ENCODE measurements at places on chromosomes 2 and 18. TPM values are rescaled to one million over a fixed set of nuclear protein-coding genes. Genes with fewer than 3 reads are reported as not detected.

PAX8 gene
- polyA plus RNA-seq = 3.1 TPM

SP110 gene
- 3.4 TPM for polyA plus RNA-seq

ANKRD30BL gene
- not detected for polyA plus RNA-seq

ACKR3 gene
- 20.4 TPM for polyA plus RNA-seq

GRCh38 chr2:80393991-80394390 lies 89.4 kb upstream of the LRRTM1 start:
- DNase-seq = no peak

DNA sequence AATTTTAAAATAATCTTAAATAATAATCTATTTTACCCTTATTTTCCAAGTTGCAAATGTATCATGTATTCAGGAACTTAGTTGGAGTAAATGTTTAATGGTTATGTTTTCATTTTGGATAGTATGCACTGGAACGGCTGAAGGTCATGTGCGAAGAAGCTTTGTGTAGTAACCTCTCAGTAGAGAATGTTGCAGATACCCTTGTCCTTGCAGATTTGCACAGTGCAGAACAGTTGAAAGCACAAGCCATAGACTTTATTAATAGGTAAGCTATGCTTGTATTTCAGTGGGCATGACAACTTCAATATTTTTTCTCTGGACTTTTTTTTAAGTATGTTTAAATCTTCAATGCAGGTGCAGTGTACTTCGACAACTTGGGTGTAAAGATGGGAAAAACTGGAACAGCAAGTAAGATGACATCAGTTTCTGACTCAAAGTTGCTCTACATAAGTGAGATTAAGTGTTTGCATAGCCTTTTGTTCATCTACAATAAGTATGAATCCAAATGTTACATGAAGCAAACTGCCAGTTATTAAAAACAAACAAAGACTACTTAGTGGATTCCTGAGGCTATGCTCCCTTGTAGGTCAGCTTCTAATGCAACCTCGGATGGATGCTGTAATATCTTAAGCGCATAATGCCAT lies 63.1 kb downstream of the SPOPL start:
- no peak for DNase-seq

GRCh38 chr2:128867936-128868636 lies 549.4 kb upstream of the HS6ST1 start:
- no peak for DNase-seq

GRCh38 chr2:173126819-173127218 lies 51.2 kb downstream of the MAP3K20 start:
- DNase-seq = no peak

DNA sequence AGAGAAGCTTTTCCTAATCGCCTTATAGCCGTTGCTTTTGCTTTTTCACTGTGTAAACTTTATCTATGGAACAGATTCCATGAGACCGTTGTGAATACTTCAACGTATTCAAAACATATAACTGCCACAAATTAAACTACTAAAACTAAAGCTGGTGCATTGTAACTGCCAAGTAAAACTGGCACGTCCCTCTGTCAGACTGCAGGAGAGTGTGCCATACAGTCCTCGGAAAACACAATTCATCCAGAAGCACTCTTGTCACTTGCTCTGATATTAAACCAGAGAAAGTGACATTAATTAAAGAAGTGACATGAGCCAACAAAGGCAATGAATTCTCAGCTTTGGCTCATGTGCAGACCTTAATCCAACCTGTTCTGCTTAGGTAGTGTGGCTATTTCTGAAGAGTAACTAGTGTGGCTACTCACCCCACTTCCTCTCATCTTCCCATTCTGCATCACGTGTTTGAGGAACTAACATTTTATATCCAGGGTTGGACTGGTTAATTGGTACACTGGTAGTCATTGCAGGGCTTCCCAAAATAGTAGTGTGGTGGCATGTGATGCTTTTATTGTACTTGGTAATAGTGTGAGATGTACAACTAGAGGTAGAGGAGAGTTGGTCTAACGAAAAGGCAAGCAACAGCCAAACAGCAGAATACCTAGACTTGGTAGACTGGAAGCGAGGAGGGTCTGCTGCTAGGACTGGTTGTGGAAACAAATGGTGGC lies 9.7 kb downstream of the VRK2 start:
- DNase-seq = no peak

DNA sequence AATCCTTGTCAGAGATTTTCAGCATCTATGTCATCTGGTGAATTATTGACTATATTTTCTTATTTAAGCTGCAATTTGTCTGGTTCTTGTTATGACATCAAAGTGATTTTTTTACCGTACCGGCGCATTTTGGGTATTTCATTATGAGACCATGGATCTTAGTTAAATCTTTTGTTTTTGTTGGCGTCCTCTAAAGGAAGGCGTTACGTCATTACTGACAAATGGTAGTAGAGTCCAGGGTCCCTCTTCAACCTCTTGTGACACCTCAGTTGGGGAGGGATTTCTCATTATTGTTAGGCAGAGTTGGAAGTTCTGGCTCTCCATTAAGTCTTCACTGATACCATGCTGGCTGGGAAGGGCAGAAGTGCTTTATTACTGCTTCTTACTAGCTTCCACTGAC lies 175.8 kb upstream of the MMADHC start:
- no peak for DNase-seq

- peak; percentile 49 for DNase-seq
Measured at GRCh38 chr2:109242654-109243331, 113.8 kb downstream of the SH3RF3 start.

- no peak for DNase-seq
Measured at GRCh38 chr2:100254646-100255210, 67.6 kb downstream of the LONRF2 start.

DNA sequence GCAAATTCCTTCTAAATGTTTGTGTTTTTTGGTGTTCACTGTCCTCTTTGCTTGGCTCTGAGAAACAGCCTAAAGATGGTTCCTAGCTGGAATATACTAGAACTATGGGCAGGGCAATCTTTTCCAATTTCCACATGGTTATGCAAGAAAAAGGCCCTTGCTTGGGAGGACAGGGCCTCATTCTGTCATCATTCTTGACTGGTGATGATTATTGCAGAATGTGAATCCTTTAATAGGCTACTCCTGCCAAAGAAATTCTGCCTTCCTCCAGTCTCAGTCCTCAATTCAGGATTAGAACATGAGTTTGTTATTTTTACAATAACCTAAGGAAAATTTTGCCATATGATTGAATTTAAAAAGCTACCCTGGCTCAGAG lies 218.7 kb downstream of the HNMT start:
- DNase-seq = no peak

GRCh38 chr18:59717291-59717690 lies 20.1 kb upstream of the CCBE1 start:
- DNase-seq = no peak

All from psoas muscle (tissue), 8 donors.